ENCODE measurements at places on chromosomes 4 and X.
A peak's percentile ranks its signal among the peaks of the same experiment; 100 is the strongest.

- DNase-seq: no peak
Measured at GRCh38 chr4:127672111-127672510, 39.4 kb downstream of the INTU start.

- no peak for DNase-seq
Measured at GRCh38 chr4:183626168-183626567, 32.8 kb downstream of the RWDD4 start.

- DNase-seq: peak; percentile 27
Measured at GRCh38 chr4:185624259-185624589, 88.9 kb upstream of the PDLIM3 start.

GRCh38 chr4:151152028-151152427 is 52.6 kb downstream of the RPS3A start:
- no peak for DNase-seq

GRCh38 chr4:40924096-40924792 is 174.5 kb downstream of the NSUN7 start:
- DNase-seq: peak; percentile 42

- peak; percentile 3 for DNase-seq
Measured at GRCh38 chrX:69255441-69256290, 90.4 kb upstream of the PJA1 start.
